ENCODE measurements at places on chromosomes 6 and 20. TPM values are rescaled to one million over a fixed set of nuclear protein-coding genes. Genes with fewer than 3 reads are reported as not detected.

The PRSS35 gene
- polyA plus RNA-seq: 60.1 TPM

The LY6G6D gene
- 0.48 TPM for polyA plus RNA-seq

- no peak for DNase-seq
These were observed 20.5 kb upstream of the CDKN1A start for GRCh38 chr6:36657942-36658544.

GRCh38 chr20:59743767-59744485 is 139.6 kb downstream of the PHACTR3 start:
- no peak for DNase-seq

- no peak for DNase-seq
These were observed 995.8 kb upstream of the FLRT3 start for GRCh38 chr20:15333170-15333569.

DNA sequence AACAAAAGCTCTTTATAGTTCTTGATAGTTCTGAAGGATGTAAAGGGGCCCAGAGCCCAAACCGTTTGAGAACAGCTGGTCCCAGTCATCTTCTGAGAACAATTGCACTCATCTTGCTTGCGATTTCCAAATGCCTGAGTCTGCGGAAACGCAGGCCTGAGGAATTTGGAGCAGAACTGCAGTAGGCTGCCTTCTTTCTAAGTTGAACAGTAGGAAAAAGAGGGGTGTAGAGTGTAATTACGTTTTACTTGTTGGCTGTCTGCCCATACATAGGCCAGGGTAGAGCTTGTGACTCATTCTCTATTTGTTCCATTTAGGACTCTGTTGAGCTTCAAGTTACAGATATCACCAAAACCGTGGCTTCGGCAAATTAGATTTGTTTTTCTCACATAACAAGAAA is 42.0 kb upstream of the KIF16B start:
- DNase-seq: peak; percentile 90

All from right lung (tissue), 10 donors.